ENCODE measurements at places on chromosomes 4 and X. TPM values are rescaled to one million over a fixed set of nuclear protein-coding genes. Genes with fewer than 3 reads are reported as not detected.
A peak's percentile ranks its signal among the peaks of the same experiment; 100 is the strongest.

- DNase-seq = no peak
Measured at GRCh38 chr4:137065311-137065710, 467.0 kb downstream of the PCDH18 start.

DNA sequence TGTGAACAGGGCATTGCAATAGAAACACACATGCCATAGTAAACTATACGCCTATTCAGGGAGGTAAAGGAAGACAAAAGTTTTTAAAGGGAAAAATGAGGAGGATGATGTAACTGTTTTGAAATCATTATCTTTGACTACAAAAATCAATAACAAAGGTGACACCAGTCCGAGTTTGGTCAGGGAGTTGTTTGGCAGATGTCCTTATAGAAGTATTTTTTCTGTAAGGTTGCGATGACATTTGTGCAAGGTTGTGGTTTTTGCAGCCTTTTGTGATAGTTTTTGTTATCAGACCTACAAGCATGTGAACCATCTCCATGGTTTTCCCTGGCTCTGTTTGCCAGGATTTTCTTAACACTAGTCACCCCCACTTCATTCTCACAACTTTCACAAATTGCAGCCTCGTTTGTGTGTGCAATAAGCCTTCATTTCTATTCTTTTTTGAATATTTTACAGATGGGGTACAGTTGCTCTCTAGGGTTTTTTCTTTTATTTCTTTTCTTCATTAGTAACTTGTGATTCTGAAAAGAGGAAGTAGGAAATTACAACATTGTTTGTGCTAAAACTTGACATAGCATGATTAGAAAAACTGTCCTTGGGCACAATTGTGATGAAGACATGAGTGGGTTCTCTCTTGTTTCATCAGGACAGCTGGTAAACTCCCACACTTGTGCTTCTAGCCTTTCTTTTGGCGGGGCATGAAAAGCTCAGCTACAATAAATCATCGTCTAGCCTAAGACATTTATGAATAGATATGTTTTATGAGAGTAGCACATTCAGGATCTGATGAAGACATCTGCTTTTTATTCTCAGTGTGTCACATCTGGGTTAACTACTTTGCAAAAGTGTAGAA is 60.2 kb upstream of the PNPLA4 start:
- peak; percentile 11 for DNase-seq

GRCh38 chr4:130722361-130722760 is 1626.4 kb downstream of the C4orf33 start:
- DNase-seq = no peak

GRCh38 chr4:61079976-61080375 is 120.2 kb upstream of the ADGRL3 start:
- DNase-seq = no peak

DNA sequence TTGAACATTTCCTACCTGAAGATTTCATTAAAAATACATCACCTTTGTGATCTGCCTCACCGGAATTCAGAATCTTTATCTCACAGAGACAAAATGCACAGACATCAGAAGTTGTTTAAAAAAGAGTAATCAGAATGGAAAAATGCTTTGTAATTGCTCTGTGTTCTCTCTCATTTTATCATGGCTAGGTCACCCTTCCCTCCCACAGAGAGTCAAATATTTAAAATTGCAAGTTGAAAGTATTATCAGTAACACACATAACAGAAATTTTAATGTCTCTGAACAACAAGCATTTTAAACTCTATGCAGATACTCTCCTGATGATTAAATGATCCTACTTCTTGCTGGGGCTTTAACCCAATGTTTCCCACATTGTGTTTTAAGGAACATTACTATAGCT is 362.0 kb downstream of the CBLL2 start:
- no peak for DNase-seq

DNA sequence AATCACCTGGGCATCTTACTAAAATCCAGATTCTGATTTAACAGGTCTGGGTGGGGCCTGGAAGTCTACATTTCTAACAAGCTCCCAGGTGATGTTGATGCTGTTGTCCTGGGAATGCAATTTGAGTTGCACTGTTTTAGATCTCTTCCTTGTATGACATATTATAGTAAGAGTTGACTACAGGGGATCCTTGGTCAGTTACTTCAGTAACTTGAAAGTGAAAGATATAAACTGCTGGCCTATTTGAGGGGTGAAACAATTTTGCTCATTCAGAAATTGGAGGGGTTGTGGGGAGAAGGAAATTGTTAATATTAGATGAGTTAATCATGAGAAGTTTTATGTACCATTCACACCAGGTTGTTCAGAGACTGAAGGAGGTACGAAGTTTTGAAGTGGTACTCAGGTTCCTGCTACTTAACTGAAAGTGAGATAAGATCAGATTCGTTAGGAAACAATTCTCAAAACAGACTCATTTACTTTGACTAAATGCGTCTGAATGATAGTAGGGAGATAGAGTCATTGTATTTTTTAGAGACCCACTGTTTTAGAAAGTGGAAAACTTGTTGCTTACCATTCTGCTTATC is 12.5 kb downstream of the SH2D1A start:
- no peak for DNase-seq

DNA sequence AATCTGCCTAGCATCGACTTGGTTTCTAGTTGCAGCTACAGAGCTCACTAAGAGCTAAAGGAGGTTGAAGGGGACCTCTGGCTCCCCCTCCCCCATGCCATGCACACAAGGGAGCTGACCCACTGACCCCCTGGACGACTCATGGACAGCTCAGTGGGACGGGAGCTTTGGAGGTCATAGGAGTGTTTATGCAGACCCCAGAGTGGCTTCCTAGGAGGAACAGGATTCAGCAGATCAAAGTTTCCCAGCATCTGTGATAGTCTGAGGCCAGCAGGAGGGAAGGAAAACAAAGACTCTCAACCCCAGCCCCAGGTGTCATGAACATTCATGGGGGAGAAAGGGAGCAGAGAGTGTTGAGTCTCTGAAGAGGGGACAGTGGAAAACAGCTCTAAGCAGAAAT is 104.4 kb downstream of the ARSF start:
- peak; percentile 25 for DNase-seq

The DAPP1 gene
- not detected for total RNA-seq

- no peak for DNase-seq
Measured at GRCh38 chrX:46792810-46793188, 33.9 kb upstream of the SLC9A7 start.

- no peak for DNase-seq
Measured at GRCh38 chr4:2080429-2081300, 21.5 kb downstream of the NAT8L start.

The TCEAL8 gene
- 87.1 TPM for total RNA-seq

DNA sequence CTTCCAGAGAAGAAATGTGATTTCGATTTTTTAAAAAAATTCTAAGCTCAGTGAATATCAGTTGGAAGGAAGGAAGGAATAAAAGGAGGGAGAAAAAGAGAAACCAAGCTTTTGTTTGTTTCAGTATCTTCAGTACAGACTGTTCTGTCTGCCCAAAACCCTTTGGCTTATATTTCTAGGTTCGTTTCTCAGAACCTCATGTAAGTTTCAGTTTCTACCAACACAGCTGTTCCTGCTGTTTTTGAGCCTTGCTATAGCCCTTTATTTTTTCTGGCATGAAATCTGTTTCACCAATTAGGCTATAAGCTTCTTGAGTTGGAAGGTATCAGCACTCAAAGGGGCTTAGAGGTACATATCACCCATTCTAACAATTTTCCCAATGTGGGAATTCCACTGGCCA is 157.9 kb downstream of the GBA3 start:
- no peak for DNase-seq

The TMEM144 gene
- 2.5 TPM for total RNA-seq

The ADRA2C gene
- total RNA-seq = 0.24 TPM

- no peak for DNase-seq
Measured at GRCh38 chr4:140523370-140523856, 555 bp upstream of the ELMOD2 start.

The ZCCHC18 gene
- total RNA-seq = 0.20 TPM

- no peak for DNase-seq
Measured at GRCh38 chrX:110175146-110175545, 142.7 kb downstream of the AMMECR1 start.

The TMEM33 gene
- 55.5 TPM for total RNA-seq

The CXCL1 gene
- total RNA-seq = 24.3 TPM

DNA sequence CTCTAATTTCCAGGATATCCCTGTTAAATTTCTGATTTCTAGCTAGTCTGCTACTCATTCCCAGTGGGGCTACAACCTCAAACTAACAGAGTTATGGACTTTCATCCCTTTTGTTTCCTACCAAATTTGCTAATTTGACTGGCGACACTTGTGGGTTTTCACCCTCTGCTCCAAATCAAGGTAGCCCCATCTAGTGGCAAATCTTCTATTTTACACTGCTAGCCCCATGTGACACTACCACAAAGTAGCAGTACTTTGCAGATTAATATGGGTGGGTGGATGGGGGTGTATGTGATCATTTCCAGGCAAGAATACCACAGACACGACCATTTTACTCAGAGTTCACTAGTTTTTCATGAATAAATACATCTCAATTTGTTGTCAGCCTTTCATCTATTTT is 150.3 kb downstream of the MSL3 start:
- peak; percentile 26 for DNase-seq

The AMBN gene
- not detected for total RNA-seq

The FRMPD4 gene
- 0.24 TPM for total RNA-seq

DNA sequence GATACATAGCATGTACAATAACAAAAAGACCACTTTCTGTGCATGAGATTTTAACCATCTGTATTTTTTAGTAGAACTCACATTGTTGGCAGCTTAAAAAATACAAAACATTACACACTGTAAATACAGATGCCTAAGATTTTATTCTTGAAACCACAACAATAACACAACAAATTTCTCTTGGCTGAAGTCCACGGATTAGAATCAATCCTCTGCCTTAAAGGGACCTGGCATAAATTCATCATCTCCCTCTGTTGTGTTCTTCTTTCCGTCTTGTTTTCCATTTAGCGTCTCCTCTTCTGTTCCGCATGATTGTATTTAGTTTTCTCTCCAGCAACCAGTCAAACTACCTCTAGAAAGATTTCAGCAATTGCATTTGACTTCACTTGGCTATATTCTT is 231.0 kb downstream of the SPOCK3 start:
- no peak for DNase-seq

DNA sequence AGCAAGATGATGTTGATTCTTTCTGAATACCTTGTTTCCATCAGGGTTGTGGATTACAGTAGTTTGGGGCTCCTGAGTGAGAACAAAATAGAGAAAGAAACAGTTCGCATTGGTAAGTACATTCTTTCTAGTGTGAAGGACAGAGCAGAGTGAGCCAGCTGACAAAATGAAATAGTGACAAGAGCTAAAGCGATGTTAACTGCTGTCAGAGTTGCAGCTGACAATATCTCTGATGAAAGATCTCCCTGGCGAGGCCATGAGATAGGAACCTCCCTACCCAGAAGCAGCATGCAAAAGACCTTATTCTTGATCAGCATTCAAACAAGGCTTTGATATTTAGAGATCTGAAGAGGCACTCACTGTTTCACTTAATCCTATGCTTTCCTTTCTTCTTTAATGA is 258.6 kb downstream of the CAMK2D start:
- DNase-seq = no peak

DNA sequence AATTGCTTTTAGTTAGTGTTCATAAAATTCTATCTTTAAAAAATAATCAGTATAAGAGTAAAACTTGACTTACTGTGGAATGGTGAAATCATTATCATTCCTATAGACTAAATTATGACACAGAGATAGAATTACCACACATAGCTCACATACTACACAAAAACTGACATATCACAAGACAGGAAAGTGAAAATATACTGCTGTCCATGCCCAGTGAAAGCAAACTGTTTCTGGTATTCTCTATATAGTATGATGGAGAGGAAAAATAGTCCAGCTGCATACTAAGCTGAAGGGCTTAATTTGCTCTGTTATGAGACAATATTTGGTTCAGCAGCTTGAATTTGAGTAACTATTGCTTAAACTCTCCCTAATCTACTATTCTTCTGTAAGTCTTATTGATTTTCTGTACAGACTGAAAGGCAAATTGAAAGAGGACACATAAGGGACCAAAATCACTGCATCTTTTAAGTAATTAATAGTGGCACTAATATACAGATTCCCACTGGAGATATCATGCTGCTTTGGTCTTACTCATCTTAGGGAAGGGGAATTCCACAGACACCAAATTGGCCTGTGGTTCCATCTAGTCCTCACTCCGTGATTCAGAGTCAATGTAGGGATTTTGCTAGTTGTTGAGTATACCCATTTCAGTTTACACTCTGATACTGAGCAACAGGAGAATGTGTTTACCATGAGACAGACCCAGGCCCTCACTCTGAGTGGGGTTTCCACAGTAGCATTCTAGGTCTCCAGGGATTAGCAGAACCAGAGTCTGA is 47.4 kb upstream of the AGA start:
- DNase-seq = peak; percentile 54

- no peak for DNase-seq
Measured at GRCh38 chrX:119895843-119896326, at the start of gene AKAP14. Gene AKAP14, plus strand, starts transcription at chrX:119895893. Its CDS starts 7,331 bp downstream, at chrX:119903224.

- no peak for DNase-seq
Measured at GRCh38 chr4:80614319-80614718, 278.8 kb downstream of the CFAP299 start.

The TXK gene
- 2.3 TPM for total RNA-seq

The PDK3 gene
- total RNA-seq = 29.1 TPM

- DNase-seq = no peak
Measured at GRCh38 chrX:444305-444704, 57.6 kb upstream of the PPP2R3B start.

The RTL9 gene
- total RNA-seq = 0.39 TPM

The NKX3-2 gene
- 0.96 TPM for total RNA-seq

DNA sequence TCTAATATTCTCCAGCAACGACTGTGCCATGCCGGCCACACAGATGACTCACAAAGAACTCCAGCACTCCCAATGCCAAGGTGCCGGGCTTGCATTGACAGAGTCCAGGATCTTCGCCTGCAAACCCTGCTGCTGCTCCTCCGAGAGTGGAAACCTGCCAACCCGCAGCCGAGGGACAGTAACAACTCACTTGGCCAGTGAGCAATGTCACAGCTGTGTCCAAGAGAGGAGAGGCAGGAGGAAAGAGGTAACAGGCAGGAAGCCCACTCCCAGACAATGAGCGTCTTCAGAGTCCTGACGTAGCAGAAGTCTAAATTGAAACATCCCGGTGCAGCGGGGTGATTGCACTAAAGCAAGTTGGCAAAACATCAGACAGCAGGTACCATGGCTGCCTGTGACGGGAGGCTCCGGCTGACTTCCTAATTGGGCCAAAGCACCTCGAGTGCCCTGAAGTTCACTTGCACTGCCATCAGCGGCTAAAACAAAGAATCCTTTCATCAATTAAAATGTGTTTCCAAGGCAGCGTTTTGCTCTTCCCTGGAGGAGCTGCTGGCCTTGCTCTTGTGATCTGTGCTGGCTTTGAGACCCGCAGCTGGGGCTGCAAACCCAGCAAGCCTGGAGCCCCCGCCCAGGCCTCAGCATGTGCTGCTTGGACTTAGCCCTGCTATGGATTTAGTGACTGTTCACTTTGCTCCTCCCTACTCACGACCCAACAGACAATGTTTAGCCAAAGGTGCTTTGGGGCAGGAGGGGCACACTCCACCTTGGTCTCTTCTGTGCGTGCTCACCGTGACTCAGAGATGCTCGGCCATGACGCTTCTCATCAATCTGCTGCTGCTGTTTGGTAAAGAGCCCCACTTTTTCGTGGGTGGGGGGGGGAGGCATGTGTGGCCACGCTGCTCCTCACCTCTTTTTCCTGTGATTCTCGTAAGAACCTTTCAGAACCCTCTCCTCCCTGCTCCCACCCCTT is 36.5 kb downstream of the DCTD start:
- DNase-seq = peak; percentile 85

- DNase-seq = peak; percentile 1
Measured at GRCh38 chrX:130974323-130974722, 71.3 kb upstream of the ENOX2 start.

The FAAH2 gene
- not detected for total RNA-seq

GRCh38 chrX:88244066-88244465 is 503.0 kb upstream of the CPXCR1 start:
- no peak for DNase-seq

- DNase-seq = no peak
Measured at GRCh38 chrX:70208479-70208878, 26.0 kb upstream of the AWAT1 start.
